ENCODE measurements at places on chromosomes 1 and 21.

DNA sequence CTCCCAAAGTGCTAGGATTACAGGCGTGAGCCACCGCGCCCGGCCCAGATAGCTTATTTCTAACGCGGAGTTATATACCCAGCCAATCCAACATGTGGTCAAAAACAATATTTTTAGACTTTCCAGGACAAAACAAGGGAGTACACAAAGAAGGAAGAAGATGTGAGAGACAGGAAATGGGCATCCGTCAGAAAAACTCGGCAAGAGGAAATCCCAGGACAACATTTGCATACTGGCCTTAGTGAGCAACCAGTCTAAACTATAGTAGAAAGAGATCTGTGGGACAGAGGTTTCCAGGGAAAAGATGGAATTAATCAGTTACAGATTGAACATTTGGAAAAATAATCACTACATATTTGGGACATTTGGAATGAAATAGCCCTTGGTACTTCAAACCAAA lies 11.4 kb downstream of the ARMH1 start:
- DNase-seq: no peak

- DNase-seq: no peak
Measured at GRCh38 chr1:19582318-19582717, 61.8 kb upstream of the NBL1 start.

DNA sequence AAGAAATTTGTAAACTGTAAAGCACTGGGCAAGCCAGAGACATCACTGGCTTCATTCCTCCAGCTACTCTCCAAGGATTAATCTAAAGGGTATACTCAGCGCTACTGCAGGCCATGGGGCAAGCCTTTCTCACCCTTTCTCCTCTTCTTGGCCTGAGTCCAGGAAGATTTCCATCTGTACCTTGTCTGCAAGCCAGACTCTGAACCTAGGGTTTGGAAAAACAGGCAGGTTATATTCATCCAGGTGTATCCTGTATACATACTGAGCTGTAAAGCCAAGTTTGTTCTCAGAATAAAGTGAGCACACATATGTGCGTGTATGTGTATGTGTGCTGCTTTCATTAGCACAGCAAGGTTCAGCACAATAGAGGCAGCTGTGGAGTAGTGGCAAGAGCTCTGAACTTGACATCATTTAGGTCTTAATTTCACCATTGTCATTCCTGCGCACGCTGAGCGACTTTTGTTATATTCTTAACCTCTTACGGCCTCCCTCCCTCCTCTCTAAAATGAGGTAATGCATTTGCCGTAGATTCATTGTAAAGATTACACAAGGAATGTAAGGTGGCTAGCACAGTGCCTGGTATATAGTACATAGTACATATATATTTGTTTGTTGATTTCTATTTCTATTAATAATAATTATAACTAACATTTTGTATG lies 128.1 kb upstream of the JUN start:
- no peak for DNase-seq

DNA sequence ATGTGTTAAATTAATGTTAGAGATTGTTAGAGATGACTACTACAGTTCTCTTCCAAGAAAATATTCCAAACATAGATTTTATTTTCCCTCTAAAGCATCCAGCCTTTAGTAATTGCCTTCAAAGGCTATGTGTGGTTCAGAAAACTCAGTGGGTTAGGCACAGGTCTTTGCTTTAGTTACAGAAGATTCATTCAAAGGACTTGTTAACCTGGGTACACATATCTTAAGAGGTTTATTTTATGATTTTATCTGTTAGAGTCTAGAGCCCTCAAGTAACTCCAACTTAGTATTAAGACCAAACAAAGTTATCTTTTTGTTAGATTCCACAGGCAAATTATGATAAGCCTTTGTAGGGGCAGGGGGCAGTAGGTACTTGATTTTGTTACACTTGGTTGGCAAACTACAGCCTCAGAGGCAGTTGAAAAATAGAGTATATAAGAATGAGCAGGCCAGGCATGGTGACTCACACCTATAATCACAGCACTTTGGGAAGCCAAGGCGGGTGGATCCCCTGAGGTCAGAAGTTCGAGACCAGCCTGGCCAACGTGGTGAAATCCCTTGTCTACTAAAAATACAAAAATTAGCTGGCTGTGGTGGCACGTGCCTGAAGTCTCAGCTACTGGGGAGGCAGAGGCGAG lies 37.9 kb downstream of the CXADR start:
- DNase-seq: no peak

DNA sequence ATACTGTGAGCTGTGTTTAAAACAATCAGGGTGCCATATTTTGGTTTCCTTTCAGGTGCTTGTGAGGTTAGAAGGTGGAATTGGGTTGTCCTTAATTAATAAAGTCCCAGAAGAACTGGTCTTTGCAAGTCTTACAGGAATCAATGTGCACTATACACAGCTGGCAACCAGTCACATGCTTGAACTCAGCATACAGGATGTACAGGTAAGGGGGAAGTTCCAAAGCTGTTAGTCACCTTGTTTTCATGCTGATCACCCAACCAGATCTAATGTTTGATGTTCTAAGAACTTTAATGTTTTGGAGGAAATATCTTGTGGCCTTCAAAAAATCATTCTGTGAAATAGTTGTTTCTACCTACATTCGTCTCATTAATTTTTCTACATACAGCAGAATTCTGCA lies 156.3 kb downstream of the VPS13D start:
- DNase-seq: no peak

GRCh38 chr1:175320804-175321203 lies 128.2 kb upstream of the KIAA0040 start:
- DNase-seq: no peak

GRCh38 chr1:961132-961669 lies 817 bp downstream of the KLHL17 start:
- no peak for DNase-seq

DNA sequence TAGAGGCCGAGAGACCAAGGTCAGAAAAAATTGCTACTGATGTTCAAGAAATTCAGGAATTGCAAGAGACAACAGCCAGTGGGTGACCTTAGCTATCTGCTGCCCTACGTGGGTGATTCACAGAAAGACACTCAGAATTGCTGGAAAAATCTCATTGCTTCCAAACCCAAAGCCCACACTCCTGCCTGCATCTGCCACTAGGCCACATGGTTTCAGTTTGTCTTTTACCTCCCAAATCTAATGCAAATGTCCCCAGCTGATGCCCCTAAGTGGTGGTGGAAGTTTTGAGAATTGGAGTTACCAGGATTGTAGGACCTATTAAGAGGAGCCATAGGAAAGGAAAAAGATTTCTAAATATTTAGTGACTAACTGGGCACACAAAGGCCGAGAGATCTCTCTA lies 341.5 kb upstream of the CHRM3 start:
- no peak for DNase-seq

- no peak for DNase-seq
Measured at GRCh38 chr1:18716112-18716784, 85.6 kb downstream of the PAX7 start.

DNA sequence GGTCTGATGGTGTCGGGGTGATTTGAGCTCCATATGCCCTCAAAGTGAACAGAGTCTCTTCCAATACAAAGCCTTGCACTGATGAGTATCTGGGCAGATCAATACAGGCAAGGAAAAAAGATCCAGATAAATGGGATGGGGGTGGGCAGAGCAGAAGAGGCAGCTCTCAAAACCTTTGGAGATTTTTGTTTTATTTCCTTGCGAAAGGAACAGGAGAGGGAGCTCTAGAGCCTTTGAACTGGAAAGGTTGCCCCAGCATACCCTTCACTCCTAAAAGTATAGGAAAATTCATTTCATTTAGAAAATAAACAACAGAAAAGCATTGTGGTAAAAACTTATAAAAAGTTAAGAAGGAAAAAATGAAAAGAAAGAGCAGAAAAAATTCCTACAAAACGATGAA lies 31.4 kb upstream of the OLIG2 start:
- DNase-seq: no peak

DNA sequence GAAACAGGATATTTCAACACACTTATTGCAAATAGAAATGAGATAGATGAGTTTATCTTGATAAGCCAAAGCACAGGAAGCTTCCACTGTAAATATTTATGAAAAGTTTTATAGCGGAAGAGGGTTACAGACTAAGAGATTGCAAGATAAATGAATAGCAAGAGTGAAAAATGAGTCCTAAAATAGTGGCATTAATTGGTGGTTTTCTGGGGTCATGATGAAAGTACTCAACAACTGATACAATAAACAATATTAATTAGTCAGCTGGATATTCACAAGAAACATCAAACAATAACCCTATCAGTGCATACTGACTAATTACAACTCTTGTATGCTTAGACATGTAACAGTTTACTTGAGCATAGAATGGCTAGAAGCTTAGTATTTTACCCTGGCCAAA lies 154.8 kb upstream of the CHODL start:
- no peak for DNase-seq

- DNase-seq: no peak
Measured at GRCh38 chr1:7643530-7643929, 127.6 kb upstream of the VAMP3 start.

GRCh38 chr1:63663301-63663700 lies 70.1 kb downstream of the PGM1 start:
- no peak for DNase-seq

GRCh38 chr1:232174306-232174705 lies 455.6 kb downstream of the SIPA1L2 start:
- DNase-seq: no peak

- no peak for DNase-seq
Measured at GRCh38 chr1:54323324-54323739, 82.9 kb downstream of the SSBP3 start.

- no peak for DNase-seq
Measured at GRCh38 chr21:36569511-36569910, 89.6 kb upstream of the CLDN14 start.

DNA sequence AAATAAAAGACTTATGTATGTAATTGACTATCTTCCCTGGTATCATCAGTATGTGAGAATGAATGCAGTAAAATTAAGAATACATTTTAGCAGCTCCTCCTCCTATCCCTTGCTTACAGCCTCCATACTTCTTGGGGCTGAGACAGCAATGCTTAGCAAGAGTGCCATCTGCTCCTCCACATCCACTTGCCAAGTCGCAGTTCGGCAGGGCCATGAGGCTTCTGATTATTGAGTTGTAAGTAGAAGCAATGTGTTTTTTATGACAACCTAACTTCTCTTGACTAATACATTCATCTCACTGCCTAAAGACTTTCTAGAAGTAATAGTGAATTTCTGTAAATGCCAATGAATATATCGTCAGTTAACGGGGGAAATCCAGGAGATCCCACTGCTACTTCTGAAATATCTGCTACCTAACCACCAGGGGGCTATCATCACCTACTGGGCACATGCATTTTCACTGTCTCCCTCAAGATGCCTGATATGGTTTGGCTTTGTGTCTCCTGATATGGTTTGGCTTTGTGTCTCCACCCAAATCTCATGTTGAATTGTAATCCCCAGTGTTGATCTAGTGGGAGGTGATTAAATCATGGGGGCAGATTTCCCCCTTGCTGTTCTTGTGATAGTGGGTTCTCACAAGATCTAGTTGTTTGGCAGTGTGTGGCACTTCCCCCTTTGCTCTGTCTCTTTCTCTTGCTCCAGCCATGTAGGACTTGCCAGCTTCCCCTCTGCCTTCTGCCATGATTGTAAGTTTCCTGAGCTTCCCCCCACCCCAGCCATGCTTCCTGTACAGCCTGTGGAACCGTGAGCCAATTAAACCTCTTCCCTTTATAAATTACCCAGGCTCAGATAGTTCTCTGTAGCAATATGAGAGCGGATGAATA lies 59.6 kb downstream of the EXTL2 start:
- DNase-seq: no peak

DNA sequence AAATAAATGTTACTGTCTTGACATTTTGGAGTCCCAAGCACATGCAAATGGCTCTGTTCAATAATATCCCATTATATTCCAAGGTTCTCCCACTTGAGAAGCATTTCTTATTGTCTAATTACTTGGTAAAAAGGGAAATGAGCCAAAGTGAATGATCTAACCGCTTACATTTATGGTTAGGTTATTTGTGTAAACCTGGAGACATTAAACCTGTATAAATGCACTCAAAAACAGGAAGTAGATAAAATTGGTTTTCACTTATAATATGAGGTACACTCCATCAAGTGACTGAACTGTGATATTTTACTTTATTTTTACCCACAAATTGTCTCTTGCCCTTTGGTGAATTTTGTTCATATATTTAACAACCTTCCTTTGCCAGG lies 26.8 kb downstream of the KIF1B start:
- DNase-seq: no peak

GRCh38 chr1:20405893-20406604 lies 80.0 kb downstream of the CAMK2N1 start:
- no peak for DNase-seq

DNA sequence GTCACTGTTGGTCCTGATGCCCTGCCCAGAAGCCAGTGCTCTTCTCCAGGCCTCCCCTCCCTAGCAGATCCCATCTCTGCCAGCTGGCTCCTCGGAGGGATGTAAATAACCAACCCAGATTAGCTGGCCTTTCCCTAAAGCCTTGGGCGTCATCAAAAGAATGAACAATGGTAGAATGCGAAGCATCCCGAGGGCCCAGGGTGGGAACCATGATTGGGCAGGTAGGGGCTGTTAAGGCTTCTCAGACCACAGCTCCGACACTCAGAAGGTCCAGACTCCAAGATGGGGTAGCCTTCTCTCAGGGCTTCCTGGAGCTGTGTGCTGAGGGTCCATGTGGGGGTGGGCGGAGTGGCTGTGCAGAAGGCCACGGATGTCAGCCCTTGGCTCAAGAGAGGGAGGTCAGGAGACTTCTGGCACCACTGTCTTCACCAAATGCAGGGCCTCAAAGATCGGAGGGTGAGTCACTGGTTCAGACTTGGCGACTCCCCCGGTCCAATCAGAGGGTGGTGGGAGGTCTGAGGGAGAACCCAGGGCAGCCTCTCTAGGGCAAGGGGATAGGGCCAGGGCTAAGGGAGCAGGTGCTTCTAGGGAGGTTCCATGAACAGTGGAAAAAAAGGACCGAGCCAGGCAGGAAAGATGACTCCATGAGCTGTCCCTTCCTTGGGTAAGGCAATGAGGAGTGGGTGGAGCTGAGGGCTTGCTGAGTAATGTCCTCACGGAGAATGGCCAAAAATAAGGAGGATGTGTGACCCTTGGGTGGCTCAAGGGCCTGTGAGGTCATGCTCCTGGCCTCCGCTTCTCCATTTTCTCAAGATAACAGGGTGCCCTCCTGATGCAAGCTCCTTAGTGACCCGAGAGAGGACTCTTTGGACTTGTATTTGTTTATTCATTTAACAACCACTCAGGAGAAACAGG lies 58.4 kb upstream of the EPS8L3 start:
- no peak for DNase-seq

DNA sequence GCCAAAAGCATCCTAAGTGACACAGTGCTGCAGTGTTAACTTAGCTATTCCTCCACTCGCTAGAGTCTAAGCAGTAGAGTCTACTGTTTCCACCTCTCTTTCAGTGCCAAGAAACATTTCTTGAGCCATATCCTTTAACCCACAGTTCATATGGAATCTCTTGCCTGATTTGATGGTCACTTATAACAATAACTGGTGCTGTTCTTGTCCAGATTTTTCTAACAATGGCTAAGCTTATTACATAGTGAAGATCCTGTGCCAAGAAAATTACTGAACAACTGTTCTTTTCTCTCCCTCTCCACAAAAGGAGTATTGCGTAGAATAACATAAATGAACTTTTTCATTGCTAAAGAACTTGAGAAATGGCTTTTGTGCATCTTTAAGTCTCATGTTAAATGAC lies 121.3 kb downstream of the CDC7 start:
- DNase-seq: no peak

- no peak for DNase-seq
Measured at GRCh38 chr1:54328066-54328636, 78.0 kb downstream of the SSBP3 start.

- no peak for DNase-seq
Measured at GRCh38 chr21:31975491-31975890, 102.7 kb downstream of the HUNK start.

- no peak for DNase-seq
Measured at GRCh38 chr1:210558302-210558701, 229.6 kb downstream of the HHAT start.

- DNase-seq: no peak
Measured at GRCh38 chr1:113751516-113751915, 7.8 kb downstream of the PHTF1 start.

Data from nucleus accumbens (tissue), 56 donors.